H54 (cell line): ENCODE measurements at places on chromosomes 2 and 18.

- DNase-seq = no peak
Observed at GRCh38 chr2:96150791-96151594, 5.8 kb upstream of the DUSP2 start.

GRCh38 chr18:48777026-48777743 is 173.6 kb downstream of the SMAD7 start:
- DNase-seq = peak; percentile 70

- DNase-seq = no peak
Observed at GRCh38 chr2:113032737-113033136, 19.9 kb downstream of the IL36B start.

- no peak for DNase-seq
Observed at GRCh38 chr18:9775178-9775577, 67.1 kb downstream of the RAB31 start.

- no peak for DNase-seq
Observed at GRCh38 chr2:39179974-39180960, 59.4 kb upstream of the SOS1 start.

GRCh38 chr2:24448797-24449196 is 42.3 kb upstream of the NCOA1 start:
- DNase-seq = no peak

GRCh38 chr18:36724169-36724568 is 104.6 kb downstream of the TPGS2 start:
- no peak for DNase-seq

- no peak for DNase-seq
Observed at GRCh38 chr2:237749002-237749401, 49.6 kb upstream of the RBM44 start.

- no peak for DNase-seq
Observed at GRCh38 chr18:429030-429429, 71.5 kb downstream of the COLEC12 start.

GRCh38 chr2:49251766-49252165 is 97.5 kb upstream of the FSHR start:
- DNase-seq = no peak

DNA sequence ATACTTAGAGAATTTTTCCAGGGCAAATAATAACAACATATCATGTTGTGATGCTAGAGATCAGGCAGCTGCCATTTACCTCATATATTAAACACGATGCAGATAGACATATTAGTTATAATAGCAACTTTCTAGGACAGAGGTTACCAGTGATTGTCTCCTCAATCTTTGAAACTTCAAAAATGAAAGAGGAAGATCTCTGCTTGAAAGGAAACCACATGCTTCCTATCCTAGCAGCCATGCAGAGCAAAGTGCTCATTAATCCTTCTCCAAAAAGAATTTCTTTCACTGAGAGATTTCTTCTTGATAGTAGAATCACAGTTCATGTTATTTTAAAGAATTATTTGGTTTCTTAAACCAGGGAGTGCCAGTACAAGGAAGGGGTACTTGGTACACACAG is 317.2 kb downstream of the CPS1 start:
- DNase-seq = no peak

GRCh38 chr18:75156139-75156750 is 52.7 kb downstream of the PTGR3 start:
- no peak for DNase-seq

DNA sequence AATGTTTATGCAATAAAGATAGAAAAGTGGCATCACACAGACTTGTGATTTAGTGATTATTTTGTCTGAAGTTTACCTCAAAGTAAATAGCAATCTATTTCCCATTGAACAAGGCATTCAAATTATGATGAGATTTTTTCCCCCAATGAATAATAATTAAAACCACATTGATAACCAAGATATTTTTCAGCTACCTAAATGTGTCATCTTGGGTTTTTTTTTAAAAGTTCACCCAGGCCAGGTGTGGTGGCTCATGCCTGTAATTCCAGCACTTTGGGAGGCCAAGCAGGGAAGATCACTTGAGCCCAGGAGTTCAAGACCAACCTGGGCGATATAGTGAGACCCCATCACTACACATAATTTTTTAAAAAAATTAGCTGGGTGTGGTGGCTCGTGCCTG is 27.0 kb downstream of the MYOM1 start:
- DNase-seq = no peak

DNA sequence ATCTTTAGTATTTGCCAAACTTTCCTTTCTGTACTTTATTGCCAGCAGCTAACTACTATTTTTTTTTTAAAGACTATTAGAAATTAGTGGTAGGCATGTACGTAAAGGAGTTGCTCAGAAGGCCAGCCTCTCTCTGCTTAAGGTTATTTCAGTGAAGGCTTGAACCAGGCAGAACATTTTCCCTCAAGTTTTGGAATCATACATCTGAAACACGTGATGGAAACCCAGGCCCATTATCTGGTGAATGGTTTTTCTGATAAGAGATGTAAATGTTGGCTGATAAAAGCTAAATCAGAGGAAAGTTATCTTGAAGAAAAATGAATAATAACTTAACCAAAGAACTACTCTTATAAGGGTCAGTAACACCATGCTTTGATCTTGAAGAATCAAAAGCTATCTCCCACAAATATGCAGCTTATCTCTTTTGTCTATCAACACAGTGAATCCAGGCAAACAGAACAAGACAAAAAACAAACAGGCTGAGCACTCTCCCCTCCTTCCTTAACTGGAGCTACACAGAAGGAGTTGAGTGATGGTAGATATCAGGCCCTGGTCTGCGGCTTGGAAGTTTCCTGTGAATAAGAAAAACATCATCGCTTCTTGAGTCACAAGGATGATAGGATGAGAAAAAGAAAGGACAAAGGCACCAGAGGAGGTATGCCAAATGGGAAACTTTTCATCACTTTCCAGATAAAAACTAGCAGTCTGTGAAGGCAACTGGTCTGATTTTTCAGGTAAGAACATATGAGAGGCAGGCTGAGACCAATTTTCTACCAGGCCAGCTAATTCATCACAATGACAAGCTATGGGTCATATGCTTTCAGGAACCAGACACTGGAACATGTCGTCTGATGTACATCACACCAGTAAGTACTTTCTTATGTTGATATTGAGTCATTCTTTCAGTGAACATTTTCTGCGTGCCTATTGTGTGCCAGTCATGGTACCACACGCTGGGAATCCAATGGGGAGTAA is 88.4 kb upstream of the STK17B start:
- DNase-seq = no peak

- no peak for DNase-seq
Observed at GRCh38 chr2:42359965-42360483, 993 bp downstream of the COX7A2L start.

DNA sequence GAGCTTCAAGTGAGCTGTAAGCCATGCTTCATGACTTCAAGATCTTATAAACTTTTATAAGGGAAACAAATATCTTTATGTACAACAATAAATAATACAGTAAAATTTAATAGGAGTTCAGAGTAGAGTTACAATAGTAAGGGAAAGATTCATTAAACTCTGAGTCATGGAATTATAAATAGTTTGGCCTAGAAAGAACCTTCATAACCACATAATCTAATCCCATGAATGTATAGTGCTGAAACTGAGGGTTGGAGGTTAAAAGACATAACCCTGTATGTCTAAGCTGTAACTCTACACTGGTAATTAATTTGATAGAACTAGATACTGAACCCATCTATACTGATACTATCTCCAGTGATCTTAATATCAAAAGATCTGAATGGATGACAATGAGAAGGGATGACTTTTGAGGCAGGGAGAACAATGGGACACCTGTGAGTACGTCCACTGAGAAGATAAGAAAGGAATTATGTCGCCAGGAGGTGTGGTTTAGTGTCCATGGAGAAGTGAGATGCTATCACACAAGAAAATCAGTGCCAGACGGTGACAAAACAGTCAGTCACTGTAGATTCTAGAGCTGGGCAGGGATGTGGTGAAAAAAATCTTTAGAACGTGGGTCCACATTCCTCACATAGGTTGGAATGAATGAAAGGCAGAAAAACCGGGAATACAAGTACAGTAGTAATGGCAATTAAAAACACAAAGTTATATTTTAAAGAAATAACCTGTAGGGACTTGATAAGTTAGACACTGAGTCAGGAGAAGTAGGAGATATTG is 1.1 kb downstream of the IL1F10 start:
- DNase-seq = no peak

GRCh38 chr2:71607151-71607889 is 154.0 kb downstream of the DYSF start:
- DNase-seq = no peak

- DNase-seq = no peak
Observed at GRCh38 chr2:20433249-20433648, 13.6 kb upstream of the RHOB start.

DNA sequence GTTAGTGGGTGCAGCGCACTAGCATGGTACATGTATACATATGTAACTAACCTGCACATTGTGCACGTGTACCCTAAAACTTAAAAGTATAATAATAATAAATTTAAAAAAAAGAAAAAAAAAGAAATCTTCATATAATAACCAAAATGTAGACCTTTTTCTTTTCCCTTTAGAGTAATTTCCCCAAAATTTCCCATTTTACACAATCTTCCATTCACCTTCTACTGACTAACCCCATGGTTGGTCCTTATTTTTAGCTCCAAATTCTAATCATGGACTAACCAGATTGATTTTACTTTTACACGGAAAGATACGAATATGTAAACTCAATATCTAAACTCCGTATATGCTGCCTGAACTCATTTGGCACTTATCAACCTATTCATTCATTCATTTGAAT is 7.7 kb downstream of the KCTD18 start:
- no peak for DNase-seq
